ENCODE measurements at places on chromosomes 2 and 18.

DNA sequence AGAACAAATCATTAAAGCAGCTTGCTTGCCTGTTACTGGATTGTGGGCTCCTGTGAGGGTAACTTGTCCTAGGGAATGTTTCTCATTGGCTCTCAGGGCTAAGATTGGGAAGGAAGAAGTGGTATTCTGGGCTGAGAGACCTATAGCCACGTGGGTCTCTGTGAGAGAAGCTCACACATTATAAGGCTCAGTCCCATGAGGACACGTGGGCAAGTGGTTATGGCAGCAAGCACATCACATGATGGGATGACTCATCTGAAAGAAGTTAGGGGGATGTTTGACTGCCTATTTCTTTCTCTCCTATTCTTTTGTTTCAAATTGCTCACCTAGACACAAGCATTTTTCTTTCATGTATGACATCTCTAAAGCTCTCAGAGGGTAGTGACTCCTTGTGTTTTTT is 418.0 kb upstream of the ST6GAL2 start:
- no peak overlapping the region for H3K27ac ChIP-seq
- no peak for DNase-seq
- H3K36me3 ChIP-seq: no peaks in the 10 kb centered on the region
- H3K27me3 ChIP-seq: no peaks in the 10 kb centered on the region
- H3K4me1 ChIP-seq: no peaks in the 10 kb centered on the region
- H3K4me3 ChIP-seq: no peak overlapping the region

DNA sequence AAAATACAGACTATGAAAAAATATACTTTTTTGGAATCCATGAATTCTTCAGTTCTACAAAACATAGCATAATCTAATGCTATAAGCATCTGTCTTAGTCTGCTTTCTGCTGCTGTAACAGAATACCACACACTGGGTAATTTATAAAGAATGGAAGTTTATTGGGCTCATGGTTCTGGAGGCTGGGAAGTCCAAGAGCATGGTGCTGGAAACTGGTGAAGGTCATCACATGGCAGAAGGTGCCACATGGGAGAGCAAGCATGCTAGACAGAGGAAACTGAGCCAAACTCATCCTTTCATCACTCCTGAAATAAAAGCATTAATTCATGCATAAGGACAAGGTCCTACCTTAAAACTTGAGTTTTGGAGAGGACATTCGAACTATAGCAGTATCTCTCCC is 26.6 kb upstream of the NOSTRIN start:
- DNase-seq: no peak
- H3K27me3 ChIP-seq: no peaks in the 10 kb centered on the region
- peaks cover 13% of the 10 kb centered on the region for H3K4me1 ChIP-seq
- H3K27ac ChIP-seq: no peak overlapping the region
- H3K4me3 ChIP-seq: no peak overlapping the region
- no peaks in the 10 kb centered on the region for H3K36me3 ChIP-seq

DNA sequence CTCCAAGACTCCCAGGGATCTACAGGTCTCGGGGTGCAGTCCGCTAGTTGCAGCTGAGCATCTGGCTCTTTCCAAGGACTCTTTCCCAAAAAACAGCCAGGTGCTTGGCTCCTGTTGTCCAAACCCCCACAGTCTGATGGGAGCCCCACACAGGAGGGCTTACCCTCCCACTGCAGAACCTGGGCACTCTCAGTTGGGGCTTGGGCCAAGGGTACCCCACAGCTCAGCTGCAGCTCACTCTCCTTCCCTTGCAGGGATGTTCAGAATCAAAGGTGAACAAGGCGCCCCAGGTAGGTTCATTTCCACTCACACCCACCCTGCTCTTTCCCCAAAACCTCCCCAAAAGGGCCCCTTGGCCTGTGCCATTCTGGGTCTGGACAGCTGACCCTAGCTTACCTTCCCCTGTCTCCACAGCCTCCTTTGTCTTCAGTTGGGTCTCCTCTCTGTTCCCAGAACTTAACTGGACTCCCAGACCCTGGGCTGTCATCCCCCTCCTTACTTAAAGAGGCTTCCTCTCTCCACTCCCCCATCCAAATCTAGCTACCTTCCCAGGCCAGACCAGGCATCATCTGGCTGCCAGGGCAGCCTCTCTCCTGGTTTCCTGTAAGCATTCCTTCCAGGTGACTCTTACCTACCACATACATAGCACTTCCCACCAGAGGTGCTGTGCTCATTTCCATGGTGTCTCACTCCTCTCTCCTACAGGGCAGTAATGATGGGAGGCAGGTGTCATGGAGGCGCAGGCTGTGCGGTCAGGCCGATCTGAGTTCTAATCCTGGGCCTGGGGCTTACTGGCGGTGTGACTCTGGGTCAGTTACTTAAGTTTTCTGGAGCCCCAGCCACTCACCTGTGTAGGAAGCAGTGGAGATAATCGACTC is 29.5 kb downstream of the MARCO start:
- peak; percentile 32 for DNase-seq
- H3K4me1 ChIP-seq: peaks cover 9% of the 10 kb centered on the region
- no peak overlapping the region for H3K27ac ChIP-seq
- peaks cover 53% of the 10 kb centered on the region for H3K27me3 ChIP-seq
- no peak overlapping the region for H3K4me3 ChIP-seq

GRCh38 chr2:203578759-203579643 is 43.9 kb upstream of the RAPH1 start:
- no peaks in the 10 kb centered on the region for H3K27me3 ChIP-seq
- H3K36me3 ChIP-seq: peaks cover 9% of the 10 kb centered on the region
- H3K4me3 ChIP-seq: peak overlapping the region; percentile 57
- H3K27ac ChIP-seq: peak overlapping the region; percentile 97

DNA sequence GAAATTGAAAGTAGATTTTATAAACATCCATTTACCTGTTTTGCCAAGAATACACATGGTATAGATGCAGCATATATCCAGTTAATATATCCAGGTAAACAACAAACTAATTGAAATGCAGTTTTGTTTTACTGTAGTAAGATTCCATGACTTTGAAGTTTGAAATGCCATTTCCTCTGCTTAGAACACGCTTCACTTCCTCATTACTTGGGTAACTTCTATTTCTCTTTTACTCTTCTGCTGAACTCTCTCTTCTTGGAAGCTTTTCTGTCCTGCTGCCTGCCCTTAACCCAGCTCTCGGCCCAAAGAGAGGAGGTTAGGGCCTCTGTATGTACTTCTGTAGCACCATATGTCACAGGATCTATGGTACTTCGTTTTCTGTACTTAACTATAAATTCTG is 14.1 kb upstream of the IL1RL2 start:
- H3K4me1 ChIP-seq: no peaks in the 10 kb centered on the region
- H3K36me3 ChIP-seq: no peaks in the 10 kb centered on the region
- no peak overlapping the region for H3K4me3 ChIP-seq
- no peak overlapping the region for H3K27ac ChIP-seq
- no peak for DNase-seq

- H3K4me3 ChIP-seq: no peak overlapping the region
- H3K4me1 ChIP-seq: peaks cover 7% of the 10 kb centered on the region
- no peaks in the 10 kb centered on the region for H3K36me3 ChIP-seq
- H3K27ac ChIP-seq: no peak overlapping the region
- H3K27me3 ChIP-seq: peaks cover 27% of the 10 kb centered on the region
- no peak for DNase-seq
Measured at GRCh38 chr2:75456825-75457224, 103.9 kb downstream of the EVA1A start.

GRCh38 chr2:182132605-182133004 is 147.0 kb downstream of the PPP1R1C start:
- no peaks in the 10 kb centered on the region for H3K4me1 ChIP-seq
- H3K36me3 ChIP-seq: no peaks in the 10 kb centered on the region
- DNase-seq: no peak

DNA sequence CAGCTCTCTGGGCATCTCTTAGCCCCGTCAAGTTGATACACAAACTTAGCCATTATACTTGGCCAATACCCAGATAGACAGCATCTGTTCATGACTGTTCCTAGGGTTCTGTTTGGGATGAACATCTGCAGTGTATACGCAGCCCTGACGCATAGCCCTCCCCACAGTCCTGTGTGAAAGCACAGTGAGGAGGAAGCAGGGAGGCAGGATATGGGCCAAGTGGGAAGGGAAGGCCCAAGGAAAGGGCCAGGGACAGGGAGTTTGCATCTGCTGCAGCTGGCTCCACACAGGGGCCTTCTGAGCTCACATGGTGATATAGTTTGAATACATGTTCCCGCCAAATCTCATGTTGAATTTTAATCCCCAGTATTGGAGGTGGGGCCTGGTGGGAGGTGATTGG is 80.2 kb downstream of the CMPK2 start:
- no peak overlapping the region for H3K4me3 ChIP-seq
- H3K27me3 ChIP-seq: peaks cover 38% of the 10 kb centered on the region
- no peak for DNase-seq
- no peaks in the 10 kb centered on the region for H3K4me1 ChIP-seq
- H3K27ac ChIP-seq: no peak overlapping the region

GRCh38 chr2:34737146-34737545 is 1138.0 kb upstream of the FAM98A start:
- H3K27me3 ChIP-seq: no peaks in the 10 kb centered on the region
- no peak overlapping the region for H3K4me3 ChIP-seq
- no peak for DNase-seq
- H3K36me3 ChIP-seq: no peaks in the 10 kb centered on the region
- no peak overlapping the region for H3K27ac ChIP-seq

GRCh38 chr2:47336259-47337238 is 66.4 kb upstream of the MSH2 start:
- H3K27ac ChIP-seq: no peak overlapping the region
- DNase-seq: no peak
- peaks cover 33% of the 10 kb centered on the region for H3K4me1 ChIP-seq
- no peaks in the 10 kb centered on the region for H3K27me3 ChIP-seq
- H3K36me3 ChIP-seq: peaks cover 20% of the 10 kb centered on the region
- H3K4me3 ChIP-seq: no peak overlapping the region

DNA sequence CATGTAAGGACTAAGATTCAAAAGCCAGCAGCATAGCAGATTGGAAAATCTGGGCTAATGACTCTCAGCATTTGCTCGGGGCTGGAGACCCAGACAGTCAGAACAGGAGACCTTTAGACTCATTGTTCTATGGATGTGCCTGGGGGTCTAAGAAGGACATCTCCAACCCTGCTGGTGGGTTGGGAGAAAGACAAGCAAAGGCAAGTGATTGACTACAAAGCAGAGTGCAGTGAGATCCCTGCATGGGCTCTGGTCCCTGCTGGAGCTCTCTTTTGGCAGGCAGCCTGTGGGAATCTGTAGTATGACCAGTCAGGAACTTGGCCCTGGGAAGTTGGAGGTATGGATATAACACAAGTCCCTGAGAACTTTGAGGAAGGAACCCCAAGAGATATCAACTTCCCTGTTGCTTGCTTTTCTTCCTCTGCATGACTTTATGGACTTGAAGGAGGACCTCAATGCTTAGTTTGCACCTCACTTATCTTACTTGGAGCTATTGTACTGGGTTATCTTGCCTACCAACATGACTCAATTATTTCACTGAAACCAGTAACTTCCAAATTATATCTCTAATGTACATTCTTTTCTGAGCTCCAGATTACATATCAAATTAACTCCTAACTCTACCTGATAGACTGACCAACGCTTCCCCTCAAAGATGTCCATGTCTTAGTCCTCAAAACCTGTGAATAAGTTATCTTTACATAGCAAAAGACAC is 236.0 kb downstream of the CYRIA start:
- no peak overlapping the region for H3K4me3 ChIP-seq
- peaks cover 33% of the 10 kb centered on the region for H3K27me3 ChIP-seq
- peaks cover 8% of the 10 kb centered on the region for H3K4me1 ChIP-seq
- no peaks in the 10 kb centered on the region for H3K36me3 ChIP-seq
- H3K27ac ChIP-seq: no peak overlapping the region
- no peak for DNase-seq

DNA sequence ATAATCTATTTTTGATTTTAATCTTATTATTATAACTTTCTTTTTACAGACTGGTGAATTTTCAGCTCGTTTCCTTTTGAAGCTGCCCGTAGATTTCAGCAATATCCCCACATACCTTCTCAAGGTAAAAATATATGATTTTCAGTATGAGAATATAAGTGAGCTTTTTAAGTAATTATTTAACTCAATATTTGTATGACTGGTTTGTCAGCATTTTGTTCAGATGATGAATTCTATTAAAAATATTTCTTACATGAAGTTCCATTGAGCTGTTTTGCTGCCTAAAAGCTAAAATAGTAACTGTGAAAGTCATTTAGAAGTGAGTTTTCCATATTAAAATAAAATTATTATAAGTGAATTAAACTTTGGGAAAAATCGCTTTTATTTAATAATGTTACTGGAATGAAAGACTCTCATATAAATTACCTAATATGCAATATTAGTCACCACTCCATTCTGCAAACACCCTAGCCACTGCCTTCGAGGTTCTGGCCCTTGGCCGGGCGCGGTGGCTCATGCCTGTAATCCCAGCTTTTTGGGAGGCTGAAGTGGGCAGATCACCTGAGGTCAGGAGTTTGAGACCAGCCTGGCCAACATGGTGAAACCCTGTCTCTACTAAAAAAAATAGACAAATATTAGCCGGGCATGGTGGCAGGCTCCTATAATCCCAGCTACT is 155.3 kb downstream of the BABAM2 start:
- no peak overlapping the region for H3K4me3 ChIP-seq

- H3K4me3 ChIP-seq: no peak overlapping the region
- peak; percentile 18 for DNase-seq
- no peaks in the 10 kb centered on the region for H3K27me3 ChIP-seq
- H3K27ac ChIP-seq: peak overlapping the region; percentile 68
- H3K36me3 ChIP-seq: no peaks in the 10 kb centered on the region
- H3K4me1 ChIP-seq: peaks cover 22% of the 10 kb centered on the region
Measured at GRCh38 chr18:22552254-22552653, 134.5 kb upstream of the CTAGE1 start.

DNA sequence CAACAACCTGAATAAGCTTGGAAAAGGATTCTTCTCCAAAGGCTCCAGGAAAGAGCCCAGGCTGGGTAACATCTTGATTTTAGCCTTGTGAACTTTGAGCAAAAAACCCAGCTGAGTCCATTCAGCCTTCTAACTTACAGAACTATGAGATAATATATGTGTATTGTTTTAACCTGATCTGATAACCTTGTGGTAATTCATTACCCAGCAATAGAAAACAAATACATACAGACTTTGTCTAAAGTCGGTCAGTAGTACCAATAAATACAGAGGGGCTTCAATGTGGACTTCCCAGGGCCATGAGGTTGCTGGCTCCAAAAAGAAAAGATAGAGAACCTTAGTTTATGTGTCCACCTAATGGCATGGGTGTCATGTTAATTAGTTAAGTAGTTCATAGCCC is 191.8 kb downstream of the KCNH7 start:
- no peaks in the 10 kb centered on the region for H3K36me3 ChIP-seq
- H3K4me1 ChIP-seq: no peaks in the 10 kb centered on the region
- no peaks in the 10 kb centered on the region for H3K27me3 ChIP-seq
- H3K4me3 ChIP-seq: no peak overlapping the region
- no peak for DNase-seq

DNA sequence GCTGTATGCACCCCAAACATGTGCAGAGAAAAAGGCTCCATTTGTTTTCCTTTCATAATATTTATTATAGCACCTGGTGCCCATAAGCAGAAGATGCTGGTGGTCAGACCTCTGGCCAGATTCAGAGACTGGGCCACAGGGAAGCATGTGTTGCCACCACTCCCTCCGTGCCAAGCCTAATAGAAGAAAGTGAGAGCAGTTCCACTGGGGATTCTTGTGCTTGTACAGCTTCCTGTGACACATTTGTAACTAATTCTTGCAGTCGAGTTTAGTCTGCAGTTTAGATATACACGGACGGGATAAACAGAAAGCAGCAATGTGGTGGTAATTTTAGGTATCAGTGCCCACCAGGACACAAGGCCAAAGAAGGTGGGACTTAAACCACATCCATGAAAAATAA is 135.4 kb upstream of the PIEZO2 start:
- no peak overlapping the region for H3K4me3 ChIP-seq
- no peaks in the 10 kb centered on the region for H3K4me1 ChIP-seq
- no peaks in the 10 kb centered on the region for H3K36me3 ChIP-seq
- peaks cover 36% of the 10 kb centered on the region for H3K27me3 ChIP-seq
- DNase-seq: no peak

- no peaks in the 10 kb centered on the region for H3K4me1 ChIP-seq
- no peaks in the 10 kb centered on the region for H3K27me3 ChIP-seq
- DNase-seq: no peak
Measured at GRCh38 chr2:187615902-187616301, 61.7 kb upstream of the TFPI start.
